Activated T-cell treated with anti-CD3 and anti-CD28 coated beads for 24 hours (primary cell): ENCODE measurements at places on chromosomes 3 and 15.

GRCh38 chr3:120326784-120327183 is 22.4 kb downstream of the LRRC58 start:
- no peak for DNase-seq

- no peak for DNase-seq
Measured at GRCh38 chr15:31268911-31269784, 57.5 kb upstream of the KLF13 start.

- DNase-seq: no peak
Measured at GRCh38 chr3:133361011-133361410, 38.8 kb upstream of the BFSP2 start.

DNA sequence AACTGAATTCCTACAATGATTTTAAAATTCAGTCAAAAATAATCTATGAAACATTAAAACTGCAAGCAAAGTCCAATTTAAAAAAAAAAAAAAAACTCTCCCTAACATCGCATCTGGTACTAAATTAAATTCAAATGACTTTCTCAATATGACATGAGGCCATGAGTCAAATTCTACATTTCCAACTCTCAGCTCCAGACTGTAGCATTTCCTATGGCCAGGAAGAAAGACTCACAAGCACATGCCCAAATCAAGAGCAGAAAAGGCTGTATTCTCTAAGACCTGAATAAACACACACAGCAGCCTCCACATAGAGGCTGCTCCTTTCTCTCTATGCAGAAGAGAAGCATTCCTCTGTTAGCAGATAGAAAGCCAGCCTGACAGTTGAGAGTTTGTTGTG is 729.2 kb downstream of the ROBO1 start:
- DNase-seq: no peak

DNA sequence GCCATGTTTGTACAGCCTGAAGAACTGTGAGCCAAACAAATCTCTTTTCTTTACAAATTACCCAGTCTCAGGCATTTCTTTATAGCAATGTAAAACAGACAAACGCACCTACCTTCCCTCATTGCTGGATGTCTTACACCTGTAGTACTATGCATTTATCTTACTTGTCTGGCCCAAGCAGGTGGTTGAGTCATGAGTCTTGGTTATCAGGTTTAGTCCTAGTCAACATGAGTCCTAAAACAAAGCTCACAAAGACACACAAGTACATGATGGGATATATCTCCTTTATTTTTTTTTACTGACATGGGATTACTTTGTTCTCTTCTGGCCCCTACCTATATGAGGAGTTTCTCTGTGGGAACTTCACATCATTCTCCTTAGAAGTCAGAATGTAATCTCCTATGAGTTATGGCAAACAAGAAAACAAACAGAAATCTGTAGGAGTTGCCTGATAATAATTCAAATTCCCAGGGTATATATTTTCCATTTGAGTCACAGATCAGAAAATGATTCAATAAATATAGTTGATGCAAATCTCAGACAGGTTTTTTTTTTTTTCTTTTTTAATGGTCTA is 33.6 kb upstream of the PLSCR2 start:
- DNase-seq: no peak

- DNase-seq: no peak
Measured at GRCh38 chr3:96467639-96468038, 346.8 kb upstream of the EPHA6 start.

GRCh38 chr3:34078418-34078817 is 280.0 kb downstream of the PDCD6IP start:
- DNase-seq: no peak

DNA sequence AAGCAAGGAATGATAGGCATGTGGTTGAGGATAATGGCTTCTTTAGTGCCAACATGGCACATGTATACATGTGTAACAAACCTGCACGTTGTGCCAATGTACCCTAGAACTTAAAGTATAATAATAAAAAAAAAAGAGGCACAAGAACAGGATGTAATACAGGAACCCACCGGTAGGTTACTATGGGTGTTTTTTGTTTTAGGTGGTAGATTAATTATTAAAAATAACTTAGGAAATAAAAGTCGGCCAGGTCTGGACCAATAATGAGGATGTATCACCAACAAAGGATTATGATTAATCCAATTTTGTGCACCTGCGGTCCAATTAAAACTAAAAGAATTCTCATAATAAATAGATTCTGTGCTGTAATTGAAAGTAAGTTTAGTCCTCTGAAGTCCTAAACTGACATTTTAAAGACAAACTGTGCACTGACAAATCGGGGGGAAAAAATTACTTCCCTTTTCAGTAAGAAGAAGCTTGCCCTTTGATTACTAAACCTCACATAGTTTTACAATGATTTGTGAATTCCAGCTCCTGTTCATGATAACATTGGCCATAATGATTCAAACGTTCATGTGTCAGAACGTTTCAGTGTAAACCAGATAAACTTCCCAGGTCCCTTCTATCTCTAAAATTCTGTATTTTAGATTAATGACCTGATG is 62.2 kb downstream of the CASR start:
- no peak for DNase-seq

- no peak for DNase-seq
Measured at GRCh38 chr3:40843851-40844548, 319.2 kb downstream of the ZNF621 start.

- DNase-seq: no peak
Measured at GRCh38 chr3:182308328-182308727, 485.0 kb upstream of the ATP11B start.

DNA sequence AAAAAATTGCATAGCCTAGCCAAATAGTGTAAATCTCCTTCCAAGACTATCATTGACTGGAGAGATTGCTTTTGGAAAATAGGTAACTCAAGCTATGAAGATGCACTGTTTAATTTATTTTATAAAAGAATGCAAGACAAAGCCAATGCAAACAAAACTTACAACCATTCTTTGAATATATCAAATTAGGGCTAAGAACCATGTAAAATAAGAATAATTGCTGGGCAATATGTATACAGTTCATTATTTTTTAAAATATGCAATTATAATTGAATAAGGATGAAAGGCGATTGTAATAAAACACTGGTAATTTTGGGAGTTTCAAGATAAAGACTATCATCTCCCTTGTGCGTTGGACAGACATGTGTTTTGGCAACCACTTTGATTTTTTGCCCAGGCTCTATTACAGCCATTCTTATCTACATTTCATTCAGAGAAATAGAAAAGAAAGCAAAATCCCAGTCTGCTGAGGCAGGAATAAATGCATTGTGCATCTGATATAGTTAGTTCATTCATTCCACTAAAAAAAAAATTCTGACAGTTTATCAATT is 242.3 kb upstream of the ROBO1 start:
- no peak for DNase-seq

- no peak for DNase-seq
Measured at GRCh38 chr3:66702126-66702525, 201.3 kb upstream of the LRIG1 start.

DNA sequence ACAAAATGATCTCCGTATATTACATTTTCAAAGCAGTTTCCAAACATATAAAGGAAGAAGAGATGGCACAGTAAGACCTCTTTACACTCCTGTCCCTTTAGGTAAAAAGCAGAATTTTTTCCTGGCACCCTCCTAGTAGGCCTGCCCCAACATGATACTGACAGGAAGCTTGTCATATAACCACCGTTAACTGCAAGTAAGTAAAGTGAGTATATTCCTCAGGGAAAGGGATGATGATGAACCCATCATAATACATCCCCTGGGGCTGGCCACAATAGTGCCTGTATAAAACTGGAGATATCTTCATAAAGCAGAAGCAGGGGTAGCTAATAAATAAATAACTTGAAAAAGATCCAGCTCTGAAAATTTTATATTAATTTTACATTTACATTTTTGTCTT is 893.0 kb downstream of the DIPK2A start:
- no peak for DNase-seq

DNA sequence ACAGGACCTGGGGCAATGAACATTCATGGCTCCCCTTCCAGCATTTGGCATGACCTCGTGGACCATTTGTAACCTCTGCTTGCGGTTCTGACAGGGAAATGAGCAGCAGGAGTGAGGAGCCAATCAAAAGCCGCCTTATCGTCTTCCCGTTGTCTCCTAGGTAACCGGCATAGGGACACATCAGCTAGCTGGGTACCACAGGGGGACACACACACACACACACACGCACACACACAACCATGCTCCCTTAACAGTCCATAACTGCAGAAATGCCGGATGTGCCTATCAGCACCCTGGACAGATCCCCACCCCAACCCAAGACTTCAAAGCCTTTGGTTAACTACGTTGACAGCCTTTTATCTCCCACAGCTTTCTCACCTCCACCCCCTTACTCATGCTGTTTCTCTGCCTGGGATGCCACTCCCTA is 53.4 kb upstream of the CCDC174 start:
- DNase-seq: peak; percentile 25

- DNase-seq: no peak
Measured at GRCh38 chr3:54146506-54147239, 24.3 kb downstream of the CACNA2D3 start.

- no peak for DNase-seq
Measured at GRCh38 chr3:188059351-188059750, 94.6 kb upstream of the LPP start.

DNA sequence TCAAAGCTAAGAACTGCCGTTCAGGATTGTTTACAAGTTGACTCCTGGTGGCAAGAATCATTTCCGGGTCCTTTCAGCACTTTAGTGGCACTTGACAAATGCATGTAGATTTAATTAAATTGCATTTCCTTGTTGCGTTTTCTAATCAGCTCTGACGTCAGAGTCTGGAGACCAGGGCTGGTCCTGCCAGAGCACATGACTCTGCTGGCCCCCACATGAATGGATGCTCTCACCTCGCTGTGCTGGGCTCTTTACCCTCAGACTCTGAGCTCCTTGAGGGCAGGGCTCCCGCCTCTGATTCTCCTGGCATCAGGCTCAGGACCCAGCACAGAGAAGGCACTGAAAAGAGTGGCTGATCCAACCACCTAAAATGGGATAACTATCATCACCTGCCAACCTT is 69.4 kb downstream of the FEM1B start:
- no peak for DNase-seq

GRCh38 chr3:153631102-153631501 is 469.1 kb downstream of the RAP2B start:
- DNase-seq: no peak

GRCh38 chr3:151228666-151229040 is 25.6 kb upstream of the GPR171 start:
- DNase-seq: no peak

DNA sequence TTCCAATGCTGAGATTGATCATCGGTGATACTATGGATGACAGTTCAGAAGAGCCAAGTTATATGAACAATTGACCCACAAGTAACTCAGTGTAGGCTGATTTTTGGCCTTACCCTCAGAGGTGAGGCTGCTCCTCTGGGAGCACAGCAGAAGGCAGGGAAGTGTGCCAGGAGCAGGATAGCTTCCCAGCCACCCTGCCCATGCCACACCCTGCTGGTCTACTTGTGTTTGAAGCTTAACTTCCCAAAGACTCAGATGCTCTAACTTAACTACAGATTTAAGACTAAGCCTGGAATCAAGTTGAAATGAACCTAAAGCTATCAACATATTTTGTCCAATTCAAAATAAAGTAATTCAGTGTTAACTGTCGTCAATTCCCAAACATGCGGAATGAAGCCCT is 77.5 kb downstream of the BOC start:
- no peak for DNase-seq

DNA sequence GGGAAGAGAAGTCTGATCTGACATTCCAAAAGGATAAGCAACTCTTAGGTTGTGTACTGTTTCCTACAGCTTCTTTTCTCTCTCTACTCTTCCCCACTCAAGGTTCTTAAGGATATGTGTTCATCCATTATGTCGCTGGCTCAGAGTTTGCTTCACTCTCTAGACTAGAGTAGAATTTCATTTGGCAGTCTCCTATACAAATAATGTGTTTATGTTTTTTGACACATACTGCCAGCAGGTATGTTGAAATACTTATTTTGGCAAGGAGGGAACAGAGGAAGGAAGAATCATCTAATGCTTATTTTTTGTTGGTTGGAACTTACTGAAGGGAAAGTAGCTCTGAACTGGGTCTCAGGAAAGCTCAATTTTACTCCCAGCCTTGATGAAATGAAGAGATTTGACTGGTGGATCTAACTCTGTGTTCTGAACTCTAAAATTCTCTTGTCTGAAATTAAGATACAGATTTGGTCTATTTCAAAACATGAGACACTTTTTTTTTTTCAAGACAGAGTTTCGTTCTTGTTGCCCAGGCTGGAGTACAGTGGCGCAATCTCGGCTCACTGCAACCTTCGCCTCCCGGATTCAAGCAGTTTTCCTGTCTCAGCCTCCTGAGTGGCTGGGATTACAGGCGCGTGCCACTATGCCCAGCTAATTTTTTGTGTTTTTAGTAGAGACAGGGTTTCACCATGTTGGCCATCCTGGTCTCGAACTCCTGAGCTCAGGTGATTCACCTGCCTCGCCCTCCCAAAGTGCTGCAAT is 7.6 kb upstream of the EMC3 start:
- no peak for DNase-seq

GRCh38 chr15:48413304-48413703 is 82.1 kb downstream of the DUT start:
- DNase-seq: no peak

- DNase-seq: no peak
Measured at GRCh38 chr3:11021611-11022011, 29.1 kb downstream of the SLC6A1 start.

GRCh38 chr15:97567411-97567810 is 393.1 kb upstream of the ARRDC4 start:
- DNase-seq: no peak

- DNase-seq: no peak
Measured at GRCh38 chr15:95606551-95606950, 723.9 kb upstream of the NR2F2 start.

DNA sequence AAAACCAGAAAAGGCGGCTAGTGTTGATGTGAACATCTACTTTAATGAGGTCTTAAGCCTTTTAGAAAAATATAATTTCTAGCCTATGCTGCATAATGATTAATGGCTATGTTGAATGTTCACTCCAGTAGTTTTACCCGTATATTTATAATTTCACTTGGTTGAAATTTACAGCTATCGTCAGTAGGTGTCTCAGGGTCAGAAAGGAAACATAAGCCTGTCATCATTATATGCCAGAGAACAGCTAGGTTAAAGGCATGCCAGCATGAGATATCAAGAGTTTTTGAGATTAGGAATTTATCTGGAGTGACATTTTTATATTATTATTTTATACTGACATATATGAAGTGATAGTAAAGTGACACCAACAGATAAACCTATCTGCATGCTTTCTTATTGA is 904.1 kb downstream of the OTOL1 start:
- no peak for DNase-seq

- no peak for DNase-seq
Measured at GRCh38 chr3:73530022-73530396, 94.7 kb downstream of the PDZRN3 start.
